Endothelial cell (in vitro differentiated cells): ENCODE measurements at places on chromosomes 4 and X.

GRCh38 chrX:117919755-117920154 is 196.9 kb downstream of the KLHL13 start:
- DNase-seq, result no peak

- no peak for DNase-seq
Measured at GRCh38 chr4:10963241-10963640, 278.7 kb upstream of the CLNK start.

DNA sequence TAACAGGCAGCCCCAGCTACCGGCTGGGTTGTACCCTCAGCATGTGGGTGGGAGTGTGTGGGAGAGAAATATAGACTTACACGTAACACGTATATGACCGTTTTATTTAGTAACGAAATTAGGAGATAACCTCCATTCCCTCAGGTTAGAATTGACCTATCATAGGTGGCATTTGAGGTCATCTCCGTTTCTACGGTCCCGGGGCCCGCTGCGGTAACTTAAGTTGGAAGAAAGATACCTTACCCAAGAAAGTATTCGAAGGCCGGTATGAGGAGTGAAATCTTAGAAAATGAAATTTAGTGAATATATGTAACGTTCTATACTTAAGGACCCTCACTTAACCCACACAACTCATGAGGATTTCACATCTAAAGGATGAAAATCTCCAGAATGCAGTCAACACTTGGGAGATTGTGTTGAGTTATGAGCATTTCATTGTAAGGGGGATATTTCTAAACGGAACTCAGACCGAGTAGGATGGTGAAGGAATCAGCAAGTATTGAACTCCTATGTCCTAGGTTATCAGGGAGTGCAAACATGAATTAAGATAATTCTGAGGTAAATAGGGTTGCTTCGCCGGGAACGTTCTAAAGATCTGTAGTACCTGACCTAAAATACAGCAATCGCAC is 891 bp downstream of the CISD2 start:
- no peak for DNase-seq

GRCh38 chr4:183244506-183244905 is 75.6 kb downstream of the CLDN22 start:
- no peak for DNase-seq

GRCh38 chr4:143616771-143617170 is 83.7 kb downstream of the FREM3 start:
- DNase-seq, result no peak

GRCh38 chr4:7546809-7547367 is 112.2 kb upstream of the PSAPL1 start:
- no peak for DNase-seq

GRCh38 chr4:168317621-168318020 is 931 bp downstream of the DDX60 start:
- no peak for DNase-seq

DNA sequence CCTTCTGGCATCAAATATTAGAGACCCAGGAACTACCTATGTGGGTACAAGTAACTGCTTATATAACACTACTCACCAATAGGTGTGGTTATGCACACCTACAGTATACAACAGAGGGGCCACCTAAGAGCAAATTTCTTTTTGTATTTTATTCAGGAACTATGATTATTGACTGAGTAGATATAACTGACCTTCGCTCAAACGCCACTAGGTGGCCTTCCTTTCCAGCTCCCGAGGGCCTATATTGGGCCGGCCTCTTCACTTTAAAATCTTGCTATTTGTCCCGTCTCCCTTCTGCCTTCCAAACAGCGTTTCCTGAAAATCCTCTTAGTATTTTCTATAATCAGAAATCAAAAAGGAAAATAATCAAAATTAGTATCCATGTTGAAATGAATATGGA is 19.9 kb upstream of the PABPC5 start:
- DNase-seq, result peak; percentile 11

DNA sequence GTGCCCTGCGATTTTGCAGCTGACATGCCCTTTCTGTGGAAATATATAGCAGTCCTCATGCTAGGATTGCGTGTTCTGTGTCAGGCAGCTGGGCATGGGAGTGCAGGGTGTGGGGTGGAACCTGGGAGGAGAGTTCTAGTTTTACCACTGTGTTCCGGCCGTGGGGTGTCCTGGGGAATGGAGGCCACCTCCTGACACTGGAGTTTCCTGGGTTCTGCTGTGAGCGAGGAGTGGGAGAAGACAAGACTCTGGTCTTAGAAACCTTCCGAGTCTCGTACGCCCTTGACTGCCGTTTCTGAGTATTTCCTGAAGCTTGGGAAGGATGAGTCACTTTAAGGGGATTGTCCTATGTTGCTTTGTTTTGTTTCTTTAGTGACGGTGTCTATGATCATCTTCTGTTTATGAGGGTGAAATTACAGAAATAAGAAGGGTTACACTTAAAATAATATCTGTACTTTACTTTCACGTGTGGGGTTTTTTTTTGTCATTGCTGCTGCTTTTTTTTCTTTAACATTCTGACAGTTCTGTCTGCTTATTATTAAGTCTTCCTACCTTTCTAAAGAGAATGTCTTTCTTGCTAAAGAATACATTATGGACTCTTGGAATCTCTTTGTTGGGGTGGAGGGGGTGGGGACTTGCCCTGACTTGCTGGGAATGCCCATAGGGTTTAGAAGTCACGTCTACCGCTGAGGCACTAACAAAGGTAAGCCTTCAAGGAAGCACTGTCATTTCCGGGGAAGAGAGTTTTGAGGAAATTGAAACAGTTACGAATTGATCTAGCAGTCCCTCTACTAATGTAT is 19.1 kb downstream of the CD99 start:
- no peak for DNase-seq

GRCh38 chrX:130846746-130847145 is 56.3 kb downstream of the ENOX2 start:
- DNase-seq, result no peak

- no peak for DNase-seq
Measured at GRCh38 chrX:106707771-106708454, 18.6 kb upstream of the RNF128 start.

DNA sequence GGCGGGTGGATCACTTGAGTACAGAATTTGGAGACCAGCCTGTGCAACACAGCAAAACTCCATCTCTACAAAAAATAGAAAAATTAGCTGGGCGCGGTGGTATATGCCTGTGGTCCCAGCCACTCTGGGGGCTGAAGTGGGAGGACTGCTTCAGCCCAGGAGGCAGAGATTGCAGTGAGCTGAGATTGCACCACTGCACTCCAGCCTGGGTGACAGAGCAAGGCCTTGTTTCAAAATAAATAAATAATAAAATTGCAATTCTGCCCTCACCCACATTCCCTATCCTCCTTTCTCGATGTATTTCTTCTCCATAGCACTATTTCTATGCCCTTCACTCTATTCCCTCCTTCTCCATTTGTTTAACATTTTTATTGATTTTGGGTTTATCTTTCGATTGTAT is 8.7 kb upstream of the SLAIN2 start:
- DNase-seq, result no peak

GRCh38 chr4:148443512-148444295 is 1.5 kb upstream of the NR3C2 start:
- DNase-seq, result peak; percentile 26

DNA sequence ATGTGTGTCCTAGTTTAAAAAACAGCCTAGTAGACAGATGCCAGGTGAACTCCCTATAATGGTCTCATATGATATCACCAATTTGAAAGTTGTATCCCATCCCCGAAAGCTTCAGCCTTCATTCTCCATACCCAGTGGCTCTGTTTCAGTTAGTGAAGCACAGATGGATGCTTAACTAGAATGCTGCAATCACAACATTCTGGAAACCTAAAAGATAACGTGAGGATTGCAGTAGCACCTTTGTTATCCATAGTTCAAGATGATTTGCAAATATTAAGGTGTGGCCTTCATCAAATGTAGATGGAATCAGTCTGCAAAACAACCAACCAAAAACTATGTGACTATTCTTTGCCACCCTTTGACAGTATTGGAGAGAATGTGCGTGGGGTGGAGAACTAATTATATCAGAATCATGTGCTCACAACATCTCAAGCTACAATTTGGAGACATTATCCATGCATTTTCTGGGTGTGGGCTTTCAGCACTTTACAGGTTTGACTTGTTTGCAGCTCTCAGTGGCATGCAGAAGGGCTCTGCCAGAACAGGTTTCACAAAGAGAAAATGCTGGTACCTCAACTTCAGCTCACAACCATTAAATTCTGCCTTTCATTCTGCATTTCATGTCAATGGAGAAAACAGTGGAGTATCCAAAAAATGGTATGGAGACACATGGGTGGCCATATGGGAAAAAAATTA is 18.3 kb upstream of the PPID start:
- no peak for DNase-seq

GRCh38 chr4:153566631-153567150 is 100.5 kb downstream of the TMEM131L start:
- no peak for DNase-seq

- no peak for DNase-seq
Measured at GRCh38 chr4:104973708-104974107, 173.0 kb upstream of the TET2 start.

DNA sequence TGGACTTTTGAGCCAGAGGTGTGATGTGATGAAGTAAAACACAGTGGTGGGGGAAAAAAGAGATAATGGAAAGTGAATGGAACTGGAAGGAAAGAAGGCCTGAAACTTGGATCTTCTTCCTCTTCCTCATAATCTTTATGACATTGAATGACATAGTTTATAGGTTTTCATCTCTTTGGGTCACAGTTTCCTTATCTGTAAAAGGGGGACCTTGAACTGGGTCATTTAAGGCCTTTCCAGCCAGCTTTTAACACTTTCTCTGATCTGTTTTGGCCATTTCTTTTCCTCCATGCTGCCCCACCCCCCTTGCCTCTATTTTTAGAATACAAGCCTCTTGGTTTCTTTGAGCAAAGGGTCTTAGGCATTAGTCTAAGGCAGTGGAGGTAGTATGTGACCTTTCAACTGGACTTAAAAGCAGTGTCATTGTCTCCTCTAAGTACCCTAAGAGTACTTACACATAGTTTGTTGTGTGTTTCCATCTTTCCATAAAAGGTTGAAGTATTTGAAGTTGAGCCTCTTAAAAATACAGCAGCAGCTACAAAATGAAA is 7.8 kb downstream of the CPEB2 start:
- DNase-seq, result no peak

DNA sequence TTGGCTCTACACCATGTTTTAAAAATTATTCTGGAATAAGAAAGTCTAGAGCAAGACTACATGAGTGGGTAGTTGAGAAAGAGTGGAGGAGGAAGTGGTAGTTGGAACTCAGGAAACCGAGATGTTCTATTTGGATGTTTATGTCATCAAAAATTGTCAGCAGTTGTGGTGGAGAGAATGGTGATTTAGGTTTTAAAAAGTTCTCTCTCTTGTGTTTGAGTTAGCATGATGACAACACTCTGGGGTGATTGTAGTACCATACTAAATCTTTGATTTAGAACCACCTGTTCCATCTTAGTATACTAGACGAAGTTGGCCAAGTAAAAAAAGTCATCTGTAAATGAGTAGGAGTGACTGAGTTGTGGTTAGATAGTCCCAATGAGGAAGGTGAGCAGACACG is 40.7 kb downstream of the KLHL2 start:
- DNase-seq, result no peak

- peak; percentile 49 for DNase-seq
Measured at GRCh38 chrX:103254921-103255493, at the start of gene TCEAL8. TCEAL8 (minus strand) TSS chrX:103255155; CDS start chrX:103253979, 1,176 bp downstream.

- DNase-seq, result no peak
Measured at GRCh38 chr4:122548452-122548851, 72.4 kb downstream of the IL21 start.

- DNase-seq, result no peak
Measured at GRCh38 chrX:108267557-108267956, 170.7 kb downstream of the COL4A6 start.

- DNase-seq, result no peak
Measured at GRCh38 chr4:18296411-18296810, 274.9 kb upstream of the LCORL start.

DNA sequence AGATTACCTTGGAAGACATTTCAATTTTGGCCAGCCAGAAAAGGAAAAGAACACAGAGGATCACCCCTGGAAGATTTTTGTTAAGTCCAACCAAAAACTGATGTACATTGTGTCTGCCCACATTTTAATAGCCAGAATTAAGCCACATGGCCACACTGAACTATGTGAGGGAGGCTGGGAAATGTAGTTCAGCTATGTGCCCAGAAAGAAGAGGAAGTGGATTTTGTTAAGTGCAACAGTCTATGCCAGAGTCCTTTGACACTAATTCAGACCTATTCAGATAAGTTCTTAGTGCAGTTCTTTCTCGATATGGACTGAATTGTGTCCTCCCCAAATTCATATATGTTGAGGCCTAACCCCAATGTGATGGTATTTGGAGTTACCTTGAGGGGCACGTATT is 18.4 kb downstream of the PRPS1 start:
- no peak for DNase-seq

GRCh38 chrX:56794404-56795230 is 65.6 kb downstream of the NBDY start:
- no peak for DNase-seq

- DNase-seq, result no peak
Measured at GRCh38 chr4:148737061-148737770, 295.0 kb upstream of the NR3C2 start.

GRCh38 chr4:113760795-113761619 is 531 bp downstream of the CAMK2D start:
- DNase-seq, result peak; percentile 71

- DNase-seq, result no peak
Measured at GRCh38 chrX:17595456-17596035, 141.7 kb upstream of the SCML1 start.

DNA sequence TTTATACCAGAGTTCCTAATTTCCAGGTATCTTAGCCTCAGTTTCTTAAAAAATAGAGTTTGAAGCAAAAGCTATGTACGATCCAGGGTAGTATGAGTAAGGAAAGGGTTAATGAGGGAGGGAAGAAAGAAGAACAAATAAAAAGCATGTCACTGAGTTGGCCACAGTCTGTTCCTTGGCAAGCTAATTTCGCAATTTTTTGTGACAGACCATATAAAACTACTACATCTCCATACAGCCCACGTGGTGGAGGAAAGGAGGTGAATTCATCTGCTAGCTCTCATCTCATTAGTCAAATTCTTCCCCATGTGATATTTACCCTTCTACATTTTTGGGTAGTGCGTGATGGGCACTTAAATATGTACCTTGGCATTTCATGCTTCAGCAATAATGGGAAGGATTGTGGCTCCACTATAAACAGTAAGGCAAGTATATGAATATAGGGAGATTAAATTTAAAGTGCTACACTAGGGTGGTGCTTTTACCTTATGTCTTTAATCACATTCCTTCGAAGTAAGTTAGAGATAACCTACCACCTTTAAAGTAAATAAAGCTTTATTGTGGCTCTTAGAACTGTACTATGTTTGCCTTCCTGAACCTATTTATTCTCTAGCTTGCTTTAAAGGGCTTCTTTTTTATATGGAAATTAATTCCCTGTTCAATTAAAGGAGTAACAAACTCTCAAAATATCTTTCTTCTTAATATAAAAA is 102.1 kb upstream of the VAMP7 start:
- no peak for DNase-seq
